Activated naive CD4-positive, alpha-beta T cell (primary cell): ENCODE measurements at places on chromosomes 2 and 18.

GRCh38 chr2:54906716-54907115 is 143.5 kb downstream of the RTN4 start:
- DNase-seq = no peak

DNA sequence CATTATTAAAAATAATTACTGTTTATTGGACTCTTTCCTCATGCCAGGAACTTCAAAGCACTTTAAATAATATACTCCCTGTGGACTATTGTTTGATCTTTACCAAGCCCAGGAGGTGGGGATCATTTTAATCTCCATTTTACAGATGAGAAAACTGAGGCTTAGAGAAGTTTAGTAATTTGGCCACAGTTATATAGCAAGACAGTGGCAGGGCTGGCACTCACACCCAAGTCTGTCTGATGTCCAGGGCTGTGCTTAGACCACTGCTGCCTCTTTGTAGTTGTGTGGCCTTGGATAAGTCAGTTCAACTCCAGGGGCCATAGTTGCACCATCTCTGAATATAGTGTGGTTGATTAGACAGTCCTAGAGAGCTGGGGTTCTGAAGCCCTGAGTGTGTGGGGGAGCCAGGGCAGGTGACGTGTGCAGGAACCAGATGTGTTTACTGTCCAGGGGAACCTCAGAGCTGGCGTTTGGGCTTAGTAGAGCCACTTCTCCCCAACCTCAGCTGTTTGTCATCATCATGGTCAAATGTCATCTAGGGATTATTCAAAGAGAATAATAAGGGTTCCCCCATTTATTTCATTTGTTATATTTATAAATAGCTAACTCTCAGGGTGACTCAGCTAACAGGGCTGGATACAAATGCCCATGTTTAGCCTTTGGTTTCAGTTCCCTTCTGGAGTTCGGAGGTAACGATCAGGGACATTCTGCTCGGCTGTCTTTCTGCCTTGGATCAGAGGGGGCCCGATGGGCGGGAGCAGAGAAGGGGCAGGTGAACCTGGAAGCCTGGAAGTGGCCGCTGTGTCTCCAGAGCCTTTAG is 68.0 kb downstream of the BOLA3 start:
- no peak for DNase-seq

DNA sequence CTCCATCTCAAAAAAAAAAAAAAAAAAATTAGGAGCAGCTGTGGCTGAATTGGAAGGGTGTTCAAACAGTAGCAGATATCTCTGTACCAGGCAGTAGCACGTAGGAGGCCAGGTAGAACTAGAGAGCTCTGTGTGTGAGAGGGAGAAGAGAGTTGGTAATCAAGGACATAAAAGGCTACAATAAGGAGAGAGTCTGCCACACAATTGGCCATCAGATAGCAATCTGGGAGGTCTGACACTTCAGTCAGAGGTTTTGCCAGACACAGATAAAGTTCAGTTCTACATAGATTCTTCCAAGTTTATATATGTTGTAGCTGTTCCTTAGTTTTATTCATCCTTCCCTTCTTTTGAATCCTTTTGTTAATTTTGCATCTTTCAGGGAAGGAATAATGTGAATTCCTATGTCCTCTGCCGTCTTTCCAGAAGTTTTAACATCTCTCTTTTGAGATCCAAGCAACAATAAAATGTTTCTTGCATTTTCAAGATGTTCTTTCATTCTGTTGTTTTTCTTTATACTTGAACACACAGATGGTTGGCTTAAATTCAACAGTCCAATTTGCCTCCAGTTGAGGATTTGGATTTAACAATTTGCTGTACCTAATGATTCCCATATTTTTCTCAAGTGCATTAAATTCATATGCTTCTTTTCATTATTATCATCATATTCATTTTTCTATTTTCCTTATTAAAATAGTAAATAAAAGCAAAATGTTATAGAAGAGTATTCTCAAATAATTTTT is 600.3 kb upstream of the GCFC2 start:
- no peak for DNase-seq

GRCh38 chr2:229674830-229675530 is 39.4 kb downstream of the DNER start:
- DNase-seq = no peak

GRCh38 chr2:45862843-45863242 is 211.4 kb downstream of the PRKCE start:
- DNase-seq = no peak

DNA sequence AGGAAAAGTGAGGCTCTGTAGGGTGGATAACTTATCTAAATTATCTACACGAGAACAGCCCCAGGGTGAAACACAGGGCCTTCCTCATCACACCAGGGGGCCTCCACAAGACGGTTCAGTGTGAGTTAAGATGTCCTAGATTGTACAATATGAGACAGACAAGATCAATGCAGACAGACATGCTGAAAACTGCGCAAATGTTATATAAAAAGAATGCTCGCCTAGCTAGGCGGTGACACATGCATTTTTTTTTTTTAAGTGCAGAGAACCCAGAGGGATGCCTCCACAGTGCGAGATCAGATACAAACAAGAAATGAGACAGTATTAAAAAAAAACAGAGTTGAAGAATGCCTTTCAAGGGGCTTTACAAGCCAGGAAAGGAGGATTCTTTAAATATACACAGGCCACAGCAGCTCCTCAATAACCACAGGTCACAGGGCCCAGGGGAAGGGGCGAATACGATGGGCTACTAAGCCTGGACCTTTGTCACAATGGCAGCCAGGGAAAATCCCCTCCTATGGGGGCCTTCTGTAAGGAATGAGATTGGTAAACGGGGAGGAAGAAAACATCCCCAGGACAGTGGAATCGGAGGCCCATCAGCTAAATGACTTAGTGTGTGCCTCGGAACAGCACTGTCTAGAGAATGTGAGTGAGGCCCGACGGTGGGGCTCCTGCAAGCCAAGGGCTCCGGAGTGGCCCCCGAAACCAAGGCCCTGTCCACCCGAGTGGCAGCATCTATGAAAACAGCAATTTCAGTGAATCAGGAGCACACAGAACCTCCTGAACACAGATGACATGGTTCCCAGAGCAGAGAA is 48.9 kb downstream of the ADCY3 start:
- DNase-seq = no peak

GRCh38 chr2:215049341-215049740 is 89.1 kb downstream of the ABCA12 start:
- no peak for DNase-seq

DNA sequence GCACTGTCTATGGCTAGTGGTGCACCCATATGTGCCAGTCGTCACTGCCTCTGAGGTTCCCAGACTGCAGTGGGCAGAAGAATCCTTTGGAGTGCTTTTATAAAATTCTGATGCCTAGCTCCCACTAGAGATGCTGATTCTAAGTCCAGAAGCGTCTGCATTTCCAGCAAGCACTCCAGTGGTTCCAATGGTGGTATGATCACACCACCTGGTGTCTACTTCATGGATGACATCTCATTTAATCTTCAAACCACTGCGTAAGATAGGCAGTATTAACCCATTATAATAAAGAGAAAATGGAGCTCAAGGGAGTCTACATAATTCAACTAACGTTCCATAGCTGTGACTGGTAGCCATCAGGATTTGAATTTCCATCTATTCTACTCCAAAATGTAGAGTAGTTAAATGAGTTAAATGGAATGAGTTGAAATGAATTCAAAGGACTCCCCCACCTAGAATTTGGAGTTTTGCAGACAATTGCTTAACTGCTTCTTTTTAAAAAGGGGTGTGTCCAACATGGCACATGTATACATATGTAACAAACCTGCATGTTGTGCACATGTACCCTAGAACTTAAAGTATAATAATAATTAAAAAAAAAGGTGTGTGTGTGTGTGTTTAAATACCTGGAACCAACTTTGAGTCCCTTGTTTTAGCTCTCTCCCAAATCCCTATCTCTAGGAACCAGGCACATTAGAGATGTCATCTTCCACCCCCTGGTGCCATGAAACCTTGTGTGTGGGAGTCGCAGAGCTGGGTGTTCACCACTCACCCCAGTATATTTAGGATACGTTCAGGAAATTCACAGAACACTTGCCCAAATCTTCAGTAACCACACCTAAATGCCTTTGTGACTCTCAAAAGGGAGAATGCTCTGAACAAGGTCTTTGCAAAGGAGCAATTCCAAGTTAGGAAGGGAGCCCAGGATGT is 14.1 kb downstream of the LAMA3 start:
- no peak for DNase-seq

GRCh38 chr2:191217580-191217979 is 27.6 kb upstream of the MYO1B start:
- DNase-seq = no peak
